ENCODE measurements at places on chromosomes 3 and 15.

- DNase-seq = peak; percentile 56
Measured at GRCh38 chr3:46922871-46923558, 45.5 kb downstream of the PTH1R start.

DNA sequence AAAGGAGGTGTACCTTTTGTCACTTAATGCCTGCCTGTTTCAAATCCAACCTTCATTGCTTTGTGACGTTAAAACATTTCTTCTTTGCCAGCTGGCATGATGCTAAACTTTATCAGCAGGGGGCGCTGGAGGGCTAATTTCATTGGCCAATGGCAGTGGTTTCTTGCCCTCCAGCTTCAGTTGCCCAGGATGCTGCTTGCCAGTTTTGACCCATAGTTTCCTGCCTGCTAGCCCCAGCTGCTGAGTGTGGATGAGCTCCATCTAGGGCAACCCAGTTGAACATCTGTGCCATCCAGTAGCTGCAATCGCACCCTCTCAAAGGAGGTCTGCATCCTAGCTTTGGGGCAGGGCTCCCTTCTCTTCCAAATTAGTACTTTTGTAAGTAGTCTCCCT, 22.1 kb downstream of the ACKR2 start:
- peak; percentile 64 for DNase-seq

GRCh38 chr3:98513091-98513511, 9.6 kb downstream of the CLDND1 start:
- DNase-seq = peak; percentile 40

GRCh38 chr3:131077904-131078303, 51.2 kb downstream of the NEK11 start:
- no peak for DNase-seq

DNA sequence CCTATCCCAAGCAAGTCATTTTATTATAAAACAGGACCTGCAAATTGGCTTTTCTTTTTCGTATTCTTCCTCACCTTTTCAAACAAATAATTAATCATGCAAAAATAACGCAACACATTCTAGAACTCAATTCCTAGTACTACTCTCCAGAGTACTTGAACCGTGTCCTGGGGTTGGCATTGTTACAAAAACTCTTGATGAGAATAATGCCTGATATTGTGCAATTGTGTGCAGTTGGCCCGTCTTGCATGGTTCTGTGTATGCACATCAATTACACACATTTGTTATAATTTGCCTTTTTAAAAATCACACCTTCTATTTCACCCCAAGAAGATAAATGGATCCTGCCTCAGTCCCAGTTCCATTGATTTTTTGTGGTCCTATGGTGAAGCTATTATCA, 205.4 kb downstream of the EPHB1 start:
- DNase-seq = no peak

GRCh38 chr3:37580237-37580636, 281.4 kb upstream of the CTDSPL start:
- peak; percentile 38 for DNase-seq

GRCh38 chr3:131730581-131730980, 227.8 kb upstream of the MRPL3 start:
- DNase-seq = no peak

DNA sequence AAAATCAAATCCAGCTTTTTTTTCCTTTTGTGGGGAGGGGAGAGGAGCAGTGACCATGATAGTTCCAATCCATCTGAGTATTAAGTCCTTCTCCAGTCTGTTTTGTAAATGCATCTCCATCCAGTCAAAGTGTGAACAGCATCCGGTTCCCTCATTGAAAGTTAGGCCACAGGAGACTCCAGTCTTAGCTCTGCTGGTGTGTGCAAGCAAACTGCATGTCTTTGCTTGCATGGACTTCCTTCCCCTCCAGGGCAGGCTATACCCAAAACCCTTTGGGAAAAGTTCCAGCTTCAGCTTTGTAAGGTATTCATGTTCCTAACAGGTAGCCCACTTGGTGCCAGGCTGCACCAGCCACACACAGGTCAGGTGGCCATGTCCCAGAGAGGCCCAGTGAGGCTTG, 3.1 kb upstream of the MAN2C1 start:
- no peak for DNase-seq

GRCh38 chr15:39641191-39641889, 60.5 kb downstream of the THBS1 start:
- DNase-seq = no peak

DNA sequence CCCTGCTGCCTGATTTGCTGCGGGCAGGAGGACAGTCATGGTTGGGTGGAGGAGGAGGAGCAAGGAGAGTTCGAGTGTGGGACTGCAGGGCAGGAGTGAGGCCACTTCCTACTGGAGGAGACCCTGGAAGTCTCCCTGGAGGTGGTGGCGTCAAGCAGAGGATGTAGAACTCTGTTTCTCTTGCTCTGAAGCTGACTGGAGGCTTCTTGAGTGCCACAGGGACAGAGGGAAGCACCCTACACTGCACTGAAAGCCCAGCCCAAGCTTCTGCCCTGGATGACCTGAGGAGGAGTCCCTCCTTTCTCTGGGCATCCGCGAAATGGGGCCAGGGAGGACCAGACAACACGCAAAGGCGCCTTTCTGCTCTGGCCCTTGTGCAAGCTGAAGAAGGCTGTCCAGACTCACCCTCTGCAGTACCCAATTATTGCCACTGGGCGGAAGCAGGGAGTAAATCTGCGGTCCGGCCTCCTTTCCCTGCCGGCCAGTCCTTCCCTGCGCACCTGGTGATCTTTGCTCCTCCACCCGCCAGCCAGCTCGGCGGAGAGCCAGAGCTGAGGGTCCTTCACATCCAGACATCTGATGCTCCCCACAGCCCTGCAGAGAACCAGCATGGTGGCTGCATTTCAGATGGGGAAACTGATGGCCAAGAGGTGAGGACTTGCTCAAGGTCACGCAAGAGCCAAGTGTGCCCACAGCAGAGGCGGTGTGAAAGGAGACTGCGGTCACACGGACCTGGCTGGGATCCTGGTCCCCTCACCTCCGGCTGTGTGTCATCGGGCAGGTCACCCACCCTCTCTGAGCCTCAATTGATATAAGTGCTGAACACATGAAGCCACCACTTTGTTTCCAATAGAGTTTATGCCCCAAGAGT, 207.1 kb downstream of the TBC1D2B start:
- peak; percentile 65 for DNase-seq

GRCh38 chr3:119170821-119171220, 2.6 kb upstream of the UPK1B start:
- DNase-seq = no peak

DNA sequence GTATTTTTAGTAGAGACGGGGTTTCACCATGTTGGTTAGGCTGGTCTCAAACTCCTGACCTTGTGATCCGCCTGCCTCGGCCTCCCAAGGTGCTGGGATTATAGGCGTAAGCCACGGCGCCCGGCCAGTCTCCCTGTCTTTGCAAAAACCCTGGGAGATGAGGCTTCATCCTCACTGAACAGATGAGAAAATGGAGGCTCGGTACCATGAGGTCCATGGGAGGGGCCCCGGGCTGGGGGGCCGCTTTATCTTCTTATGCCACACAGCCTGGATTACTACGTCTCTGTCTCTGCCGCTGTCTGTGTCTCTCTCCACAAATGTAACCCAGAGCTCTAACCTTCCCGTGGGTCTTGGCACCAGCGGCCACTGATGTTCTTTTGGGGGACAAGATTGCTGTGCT, 39.1 kb downstream of the ABTB1 start:
- DNase-seq = no peak

DNA sequence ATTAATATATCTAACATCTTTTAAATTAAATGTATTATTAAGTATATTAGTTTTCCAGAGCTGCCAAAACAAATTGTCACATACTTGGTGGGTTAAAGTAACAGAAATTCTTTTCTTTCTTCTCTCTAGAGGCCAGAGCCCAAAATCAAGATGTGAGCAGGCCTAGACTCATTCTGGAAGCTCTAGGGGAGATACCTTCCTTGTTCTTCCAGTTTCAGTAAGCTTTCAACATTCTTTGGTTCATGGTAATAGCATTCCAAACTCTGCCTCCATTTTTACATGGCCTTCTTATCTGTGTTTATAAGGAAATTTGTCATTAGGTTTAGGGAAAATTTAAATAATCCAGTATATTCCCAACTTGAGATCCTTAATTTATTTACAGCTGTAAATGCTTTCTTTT, 1054.6 kb upstream of the GBE1 start:
- DNase-seq = no peak

GRCh38 chr15:68678746-68679145, 100.0 kb downstream of the CORO2B start:
- DNase-seq = no peak

- no peak for DNase-seq
Measured at GRCh38 chr15:48467801-48468200, 136.6 kb downstream of the DUT start.

Measured in psoas muscle (tissue), 8 donors.